ENCODE measurements at places on chromosomes 13 and 19. TPM values are rescaled to one million over a fixed set of nuclear protein-coding genes. Genes with fewer than 3 reads are reported as not detected.

Gene EVI5L
- total RNA-seq = 9.8 TPM

Gene FXYD7
- total RNA-seq = not detected

Gene VWA8
- 20.9 TPM for total RNA-seq

Gene FLT1
- total RNA-seq = 0.93 TPM

Gene AP1M2
- 196 TPM for total RNA-seq

Gene TMEM221
- 0.37 TPM for total RNA-seq

Gene ARMC6
- total RNA-seq = 40.1 TPM

Gene NCR1
- total RNA-seq = 1.1 TPM

Gene CYP2A6
- total RNA-seq = not detected

Gene ZNF808
- total RNA-seq = 19.8 TPM

Gene TNNT1
- 18.0 TPM for total RNA-seq

Gene SPACA4
- not detected for total RNA-seq

Gene RFX1
- total RNA-seq = 13.4 TPM

Gene SLC25A41
- total RNA-seq = 0.23 TPM

All from Caco-2 (cell line).